GM23248 (cell line): ENCODE measurements at places on chromosomes 5 and 9.

GRCh38 chr5:141814064-141814964, 63.9 kb downstream of the PCDH1 start:
- H3K27ac ChIP-seq: no peak overlapping the region
- no peaks in the 10 kb centered on the region for H3K4me1 ChIP-seq
- peak; percentile 49 for DNase-seq
- peaks cover 24% of the 10 kb centered on the region for H3K27me3 ChIP-seq
- no peaks in the 10 kb centered on the region for H3K36me3 ChIP-seq
- H3K4me3 ChIP-seq: no peak overlapping the region

GRCh38 chr9:36986468-36987408, 47.3 kb downstream of the PAX5 start:
- no peak overlapping the region for H3K4me3 ChIP-seq
- DNase-seq: peak; percentile 28
- H3K27ac ChIP-seq: no peak overlapping the region
- H3K4me1 ChIP-seq: no peaks in the 10 kb centered on the region
- H3K36me3 ChIP-seq: no peaks in the 10 kb centered on the region

DNA sequence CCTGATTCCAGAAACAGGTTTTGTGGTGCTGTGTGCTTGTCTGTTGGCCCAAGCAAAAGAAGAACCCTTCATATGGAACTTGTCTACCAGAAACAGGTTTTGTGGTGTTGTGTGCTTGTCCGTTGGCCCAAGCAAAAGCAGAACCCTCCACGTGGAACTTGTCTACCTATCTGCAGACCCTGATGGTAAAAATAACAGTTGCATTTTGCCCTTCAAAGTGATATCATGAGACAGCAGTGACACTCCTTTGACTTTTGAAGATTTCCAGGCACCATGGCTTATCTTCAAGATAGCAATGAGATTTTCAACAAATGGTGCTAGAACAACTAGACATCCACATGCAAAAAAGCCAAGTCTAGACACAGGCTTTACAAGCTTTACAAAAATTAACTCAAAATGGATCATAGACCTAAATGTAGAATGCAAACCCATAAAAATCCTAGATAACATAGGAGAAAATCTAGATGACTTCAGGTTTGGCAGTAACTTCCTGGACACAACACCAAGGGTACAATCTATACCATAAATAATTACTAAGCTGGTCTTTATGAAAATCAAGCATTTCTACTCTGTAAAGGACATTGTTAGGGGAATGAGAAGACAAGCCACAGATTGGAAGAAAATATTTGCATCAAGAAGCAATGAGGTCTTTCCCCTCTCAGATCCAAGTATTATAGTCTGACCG, 16.8 kb downstream of the MACROH2A1 start:
- no peak overlapping the region for H3K4me3 ChIP-seq
- no peak overlapping the region for H3K27ac ChIP-seq
- no peaks in the 10 kb centered on the region for H3K27me3 ChIP-seq
- peaks cover 50% of the 10 kb centered on the region for H3K4me1 ChIP-seq
- no peak for DNase-seq

DNA sequence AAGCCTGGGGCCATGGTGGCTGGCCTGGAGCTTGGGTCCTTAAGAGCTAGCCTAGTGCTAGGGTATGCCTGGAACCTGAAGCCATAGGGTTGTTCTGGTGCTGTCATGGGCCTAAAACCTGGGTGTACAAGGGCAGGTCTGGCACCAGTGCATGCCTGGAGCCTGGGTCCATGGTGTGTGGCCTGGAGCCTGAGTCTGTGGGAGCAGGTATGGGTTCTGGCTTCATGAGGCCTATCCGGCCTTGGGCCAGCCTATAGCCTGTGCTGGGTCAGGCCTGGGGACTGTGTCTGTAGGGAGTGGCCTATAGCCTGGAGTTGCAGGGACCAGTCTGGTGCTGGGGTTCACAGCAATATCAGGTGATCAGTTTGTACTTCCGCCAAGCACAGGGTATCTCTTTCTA, 347.2 kb upstream of the MEF2C start:
- no peak overlapping the region for H3K27ac ChIP-seq
- no peaks in the 10 kb centered on the region for H3K4me1 ChIP-seq
- H3K4me3 ChIP-seq: no peak overlapping the region
- no peaks in the 10 kb centered on the region for H3K27me3 ChIP-seq
- DNase-seq: no peak

- peaks cover 18% of the 10 kb centered on the region for H3K36me3 ChIP-seq
- peaks cover 9% of the 10 kb centered on the region; the same call in 1 of the 2 replicates for H3K4me1 ChIP-seq
- no peak overlapping the region for H3K4me3 ChIP-seq
- peak; percentile 71 for DNase-seq
- H3K27ac ChIP-seq: no peak overlapping the region
Measured at GRCh38 chr5:134600600-134600999, 32.0 kb downstream of the SAR1B start.

GRCh38 chr5:18370531-18370930, 736.3 kb downstream of the TAF11L14 start:
- H3K27ac ChIP-seq: no peak overlapping the region
- H3K36me3 ChIP-seq: no peaks in the 10 kb centered on the region
- no peak for DNase-seq
- no peak overlapping the region for H3K4me3 ChIP-seq
- H3K4me1 ChIP-seq: no peaks in the 10 kb centered on the region

- peaks cover 9% of the 10 kb centered on the region for H3K4me1 ChIP-seq
- H3K27me3 ChIP-seq: no peaks in the 10 kb centered on the region
- no peak for DNase-seq
- H3K4me3 ChIP-seq: no peak overlapping the region
- H3K27ac ChIP-seq: no peak overlapping the region
Measured at GRCh38 chr9:127498298-127498697, 47.0 kb downstream of the LRSAM1 start.

- no peaks in the 10 kb centered on the region for H3K36me3 ChIP-seq
- no peaks in the 10 kb centered on the region for H3K27me3 ChIP-seq
- no peak overlapping the region for H3K4me3 ChIP-seq
- H3K27ac ChIP-seq: peak overlapping the region; percentile 93
Measured at GRCh38 chr9:91059713-91060112, 258.1 kb downstream of the SYK start.

GRCh38 chr5:132235340-132235739, 7.7 kb upstream of the P4HA2 start:
- H3K4me3 ChIP-seq: no peak overlapping the region
- no peak overlapping the region for H3K27ac ChIP-seq
- H3K36me3 ChIP-seq: no peaks in the 10 kb centered on the region
- DNase-seq: no peak
- H3K4me1 ChIP-seq: no peaks in the 10 kb centered on the region

GRCh38 chr5:10173716-10174115, 76.0 kb downstream of the ATPSCKMT start:
- no peaks in the 10 kb centered on the region for H3K27me3 ChIP-seq
- no peak overlapping the region for H3K4me3 ChIP-seq
- H3K36me3 ChIP-seq: no peaks in the 10 kb centered on the region
- H3K4me1 ChIP-seq: no peaks in the 10 kb centered on the region

DNA sequence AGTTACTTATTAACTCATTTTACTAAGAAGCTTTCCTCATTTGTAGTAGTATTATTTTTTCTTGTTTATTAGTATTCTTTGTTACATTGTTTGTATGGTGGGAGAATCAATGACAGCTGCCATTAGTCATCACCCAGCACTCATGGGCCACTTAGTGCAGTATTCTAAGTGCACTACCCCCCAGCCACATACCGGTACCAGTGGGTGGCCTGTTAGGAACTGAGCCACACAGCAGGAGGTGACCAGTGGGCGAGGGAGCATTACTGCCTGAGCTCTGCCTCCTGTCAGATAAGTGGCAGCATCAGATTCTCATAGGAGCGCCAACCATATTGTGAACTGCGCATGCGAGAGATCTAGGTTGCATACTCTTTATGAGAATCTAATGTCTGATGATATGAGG, 24.2 kb upstream of the CAMLG start:
- H3K27ac ChIP-seq: no peak overlapping the region
- no peak for DNase-seq
- H3K36me3 ChIP-seq: peaks cover 84% of the 10 kb centered on the region

DNA sequence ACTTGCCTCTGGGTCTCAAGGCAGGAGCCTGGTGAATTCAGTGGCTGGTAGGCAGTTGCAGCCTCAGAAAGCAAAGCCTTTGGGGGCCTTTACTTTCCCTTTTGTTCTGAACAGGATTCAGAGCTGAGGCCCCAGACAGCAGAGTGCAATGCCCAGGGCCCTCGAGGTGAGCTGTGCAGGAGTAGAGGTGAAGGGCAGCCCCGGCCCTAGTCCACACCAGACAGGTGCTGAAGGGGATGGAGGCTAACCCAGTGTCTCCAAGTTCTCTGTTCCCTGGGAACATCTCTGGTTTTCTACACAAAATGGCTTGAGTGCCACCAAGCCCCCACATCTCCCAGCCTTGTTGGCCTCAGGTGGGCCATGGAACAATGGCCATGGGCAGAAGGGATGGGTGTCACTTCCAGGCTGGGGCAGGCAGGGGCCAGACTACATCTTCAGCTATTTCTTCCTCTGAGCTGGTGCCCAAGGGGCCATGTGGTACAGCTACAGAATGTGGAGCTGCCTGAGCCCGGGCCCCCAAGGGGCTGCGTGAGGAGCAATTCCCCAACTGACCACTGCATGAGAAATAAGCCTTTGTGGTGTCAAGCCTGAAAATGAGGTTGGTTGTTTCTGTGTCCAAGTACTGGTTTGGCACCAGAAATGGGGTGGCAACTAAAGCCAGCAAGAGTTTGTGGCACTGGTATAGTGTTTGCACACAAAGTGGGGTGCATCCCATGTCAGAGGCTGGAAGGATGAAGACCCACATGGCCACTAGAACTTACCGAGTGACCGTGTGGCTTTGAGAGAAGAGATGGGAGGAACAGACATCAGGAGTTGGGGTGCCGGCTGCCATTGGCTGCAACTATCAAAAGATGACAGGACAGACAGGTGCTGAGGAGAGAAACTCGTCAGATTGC, 57.8 kb downstream of the BARX1 start:
- no peaks in the 10 kb centered on the region for H3K36me3 ChIP-seq
- DNase-seq: no peak
- H3K27ac ChIP-seq: no peak overlapping the region

DNA sequence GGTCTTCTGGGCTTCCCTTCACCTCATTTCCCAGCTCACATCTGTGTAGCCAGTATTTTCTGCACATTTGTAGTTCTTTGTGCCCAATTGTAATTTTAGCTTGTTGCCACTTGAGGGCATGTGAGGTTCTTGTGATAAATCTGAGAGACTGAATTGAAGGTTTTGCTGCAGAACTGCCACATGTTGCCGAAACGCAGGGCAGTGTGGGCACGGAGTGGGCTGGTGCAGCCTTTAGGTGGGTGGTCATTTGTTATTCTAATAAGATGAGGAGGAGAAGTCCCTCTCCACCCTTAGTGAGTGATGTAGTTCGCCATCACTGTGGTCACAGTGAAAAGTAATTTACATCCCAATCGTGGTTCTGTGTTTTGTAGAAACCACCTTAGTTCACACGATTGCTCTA, 21.2 kb downstream of the OTULIN start:
- peak; percentile 79 for DNase-seq
- peaks cover 37% of the 10 kb centered on the region for H3K36me3 ChIP-seq
- H3K4me3 ChIP-seq: no peak overlapping the region
- H3K27ac ChIP-seq: no peak overlapping the region

DNA sequence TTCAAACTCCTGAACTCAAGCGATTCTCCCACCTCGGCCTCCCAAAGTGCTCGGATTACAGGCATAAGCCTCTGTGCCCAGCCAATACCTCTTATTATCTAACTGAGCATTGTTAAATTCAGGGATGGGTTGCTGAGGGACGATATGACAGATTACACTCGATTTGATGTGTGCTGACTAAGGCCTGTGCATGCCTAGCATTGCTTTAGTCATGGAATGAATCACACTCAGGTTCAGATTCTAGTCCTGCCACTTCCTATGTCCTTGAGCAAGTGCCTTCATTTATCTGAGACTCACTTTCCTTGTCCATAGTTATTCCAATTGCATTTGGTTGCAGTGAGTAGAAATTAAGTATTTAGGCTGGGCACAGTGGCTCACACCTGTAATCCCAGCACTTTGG, 19.5 kb downstream of the THBS4 start:
- H3K4me3 ChIP-seq: no peak overlapping the region
- no peak overlapping the region for H3K27ac ChIP-seq
- no peaks in the 10 kb centered on the region for H3K27me3 ChIP-seq
- no peaks in the 10 kb centered on the region for H3K36me3 ChIP-seq
- DNase-seq: peak; percentile 65

DNA sequence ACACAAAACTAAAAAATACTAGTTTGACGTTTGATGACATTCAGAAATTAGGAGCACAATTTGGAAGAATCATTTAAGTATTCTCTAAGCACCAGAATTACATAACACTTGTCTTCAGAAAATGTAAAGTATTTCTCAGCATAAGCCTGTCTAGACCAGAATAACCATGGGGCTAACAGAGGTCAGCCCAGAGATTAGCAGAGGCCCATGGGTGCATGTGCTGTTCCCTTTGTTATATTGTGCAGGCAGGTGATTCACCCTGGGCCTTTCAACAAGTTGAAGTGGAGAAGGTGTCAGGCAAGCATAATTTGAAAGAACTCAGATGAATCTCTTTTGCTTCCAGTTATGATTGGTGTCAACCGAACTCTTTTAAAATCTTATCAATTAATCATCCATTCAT, 227.9 kb downstream of the LURAP1L start:
- no peak overlapping the region for H3K27ac ChIP-seq
- DNase-seq: no peak
- no peaks in the 10 kb centered on the region for H3K4me1 ChIP-seq
- H3K27me3 ChIP-seq: no peaks in the 10 kb centered on the region

- peaks cover 11% of the 10 kb centered on the region for H3K4me1 ChIP-seq
- H3K36me3 ChIP-seq: no peaks in the 10 kb centered on the region
- no peaks in the 10 kb centered on the region for H3K27me3 ChIP-seq
Measured at GRCh38 chr5:79954620-79955019, 36.4 kb downstream of the MTX3 start.

GRCh38 chr9:127813686-127814226, 11.1 kb downstream of the FPGS start:
- peaks cover 14% of the 10 kb centered on the region; the same call in 1 of the 2 replicates for H3K36me3 ChIP-seq
- no peak overlapping the region for H3K27ac ChIP-seq
- H3K4me1 ChIP-seq: no peaks in the 10 kb centered on the region

DNA sequence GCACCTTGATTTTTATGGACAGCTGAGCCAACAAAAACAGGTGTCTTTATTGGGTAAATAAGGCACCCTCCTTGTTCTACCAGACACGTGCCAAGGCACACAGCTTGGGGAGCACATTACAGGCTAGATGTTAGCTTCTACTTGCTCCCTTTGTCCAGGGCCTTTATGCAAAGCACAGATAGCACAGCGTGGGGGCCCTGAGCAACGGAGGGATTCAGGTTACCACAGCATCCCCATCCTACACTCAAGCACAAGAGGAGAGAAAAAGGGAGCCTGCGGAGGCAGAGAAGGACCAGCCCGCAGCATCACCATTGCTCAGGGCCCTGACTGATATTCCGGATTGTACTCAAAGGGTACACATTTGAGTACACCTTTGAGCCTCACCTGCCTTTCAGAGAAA, 181.7 kb upstream of the KIF2A start:
- DNase-seq: no peak
- H3K27me3 ChIP-seq: no peaks in the 10 kb centered on the region
- H3K4me1 ChIP-seq: no peaks in the 10 kb centered on the region
- no peak overlapping the region for H3K4me3 ChIP-seq

- no peak for DNase-seq
- H3K27me3 ChIP-seq: peaks cover 7% of the 10 kb centered on the region; the same call in 1 of the 2 replicates
- no peaks in the 10 kb centered on the region for H3K36me3 ChIP-seq
- no peak overlapping the region for H3K4me3 ChIP-seq
- no peak overlapping the region for H3K27ac ChIP-seq
- no peaks in the 10 kb centered on the region for H3K4me1 ChIP-seq
Measured at GRCh38 chr9:131031005-131031641, 22.1 kb downstream of the LAMC3 start.

GRCh38 chr5:43312699-43313034, 545 bp downstream of the HMGCS1 start:
- H3K27me3 ChIP-seq: no peaks in the 10 kb centered on the region
- DNase-seq: no peak
- no peaks in the 10 kb centered on the region for H3K36me3 ChIP-seq
